ENCODE measurements at places on chromosomes 16 and 17.

DNA sequence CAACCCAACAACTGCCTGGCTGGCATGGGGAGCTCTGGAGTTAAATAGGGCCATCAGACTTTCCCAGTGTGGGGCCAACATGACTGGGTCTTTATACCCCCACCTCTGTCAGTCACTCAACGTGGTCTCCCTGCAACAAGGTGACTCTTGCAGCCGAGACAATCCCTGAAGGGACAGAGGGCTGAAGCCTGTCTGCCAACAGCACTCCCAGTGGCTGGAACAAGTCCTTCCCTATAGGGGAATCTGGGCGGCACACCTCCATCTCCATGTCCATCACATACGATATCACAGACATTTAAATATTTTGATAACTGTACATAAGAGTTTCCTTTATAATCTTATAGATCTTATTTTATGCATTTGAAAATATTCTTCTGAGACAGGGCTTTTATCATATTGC, 4.8 kb upstream of the MAPT start:
- DNase-seq = no peak

GRCh38 chr16:87034317-87034716, 282.9 kb downstream of the C16orf95 start:
- DNase-seq = no peak

DNA sequence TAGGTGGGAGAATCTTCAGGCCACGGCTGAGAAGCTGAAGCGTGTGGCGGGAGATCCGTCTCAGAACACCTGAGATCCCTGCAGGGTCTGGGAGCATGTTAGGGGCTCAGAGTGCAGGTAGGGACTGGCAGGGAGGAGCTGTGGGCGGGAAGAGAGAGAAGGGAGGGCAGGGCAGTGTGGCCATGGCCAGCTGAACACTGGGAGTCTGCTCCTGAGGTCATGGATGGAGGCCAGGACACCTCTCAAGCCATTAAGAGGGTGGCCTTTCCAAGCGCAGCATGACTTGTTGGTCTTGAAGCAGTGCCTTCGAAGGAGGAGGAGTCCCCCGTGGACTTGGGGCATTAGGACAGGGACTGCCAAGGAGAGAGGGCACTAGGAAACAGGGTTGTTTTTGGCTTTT, 23.7 kb downstream of the NAA60 start:
- DNase-seq = no peak

DNA sequence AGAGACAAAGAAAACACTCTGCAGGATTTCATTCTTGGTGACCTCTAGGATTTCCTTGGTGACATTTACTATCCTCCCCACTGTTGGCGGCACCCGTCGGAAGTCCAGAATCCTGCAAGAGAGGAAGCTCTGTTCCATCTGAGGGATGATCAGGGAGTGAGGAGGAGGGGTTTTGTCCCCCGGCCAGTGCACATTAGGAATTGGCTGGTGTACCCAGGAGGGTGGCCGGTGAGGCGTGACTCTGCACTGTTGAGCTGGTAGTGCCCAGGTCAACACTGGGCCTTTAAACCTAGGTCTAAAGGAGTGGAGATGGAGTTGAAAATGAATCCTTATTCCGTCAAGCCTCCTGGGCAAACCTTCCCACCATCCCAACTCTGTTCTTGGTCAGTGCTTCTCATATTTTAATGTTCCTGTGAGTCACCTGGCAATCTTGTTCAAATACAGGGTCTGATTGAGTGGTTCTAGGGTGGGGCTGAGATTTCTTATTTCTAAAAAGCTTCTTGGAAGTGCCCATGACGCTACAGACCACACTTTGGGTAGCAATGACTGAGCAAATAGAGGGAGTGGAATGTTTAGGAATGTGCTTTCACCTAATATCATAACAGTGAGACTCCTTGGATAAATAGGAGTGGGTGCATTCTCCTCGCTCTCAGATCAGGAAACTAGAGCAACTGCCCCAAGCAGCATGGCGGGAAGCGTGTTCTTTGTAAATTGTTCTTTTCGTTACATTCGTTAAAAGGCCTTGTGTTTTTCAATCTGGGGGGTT, 30.7 kb downstream of the PRKAR1A start:
- no peak for DNase-seq

GRCh38 chr17:28610376-28610775, 3.6 kb downstream of the RSKR start:
- no peak for DNase-seq

DNA sequence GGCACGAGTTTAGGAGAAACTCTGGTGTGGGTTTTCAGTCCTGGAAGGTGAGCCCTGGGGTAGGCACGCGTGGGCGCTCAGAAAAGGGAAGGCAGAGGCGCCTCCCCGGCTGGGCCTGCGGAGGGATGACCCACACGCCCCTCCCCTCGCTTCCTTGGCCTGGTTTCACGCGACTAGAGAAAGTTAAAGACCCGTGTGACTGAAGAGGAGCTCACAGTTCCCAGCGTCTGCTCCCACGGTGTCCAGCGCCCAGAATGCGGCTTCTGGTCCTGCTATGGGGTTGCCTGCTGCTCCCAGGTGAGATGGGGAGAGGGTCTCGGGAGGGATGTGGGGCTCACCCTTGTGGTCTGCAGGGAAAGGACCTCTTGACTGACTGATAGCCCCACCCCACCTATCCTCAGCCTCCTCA, at the start of gene CD300LG:
CD300LG (plus strand) TSS at position 214 of the 409 bp plus-strand sequence; CDS start at position 255, 41 bp downstream.
- no peak for DNase-seq

Data from NT2/D1 (cell line).